Stimulated activated CD4-positive, alpha-beta T cell treated with anti-CD3 and anti-CD28 coated beads, TNF-alpha, amount 100 ng/mL, for 4 hours (primary cell): ENCODE measurements at places on chromosomes 3 and 15.

DNA sequence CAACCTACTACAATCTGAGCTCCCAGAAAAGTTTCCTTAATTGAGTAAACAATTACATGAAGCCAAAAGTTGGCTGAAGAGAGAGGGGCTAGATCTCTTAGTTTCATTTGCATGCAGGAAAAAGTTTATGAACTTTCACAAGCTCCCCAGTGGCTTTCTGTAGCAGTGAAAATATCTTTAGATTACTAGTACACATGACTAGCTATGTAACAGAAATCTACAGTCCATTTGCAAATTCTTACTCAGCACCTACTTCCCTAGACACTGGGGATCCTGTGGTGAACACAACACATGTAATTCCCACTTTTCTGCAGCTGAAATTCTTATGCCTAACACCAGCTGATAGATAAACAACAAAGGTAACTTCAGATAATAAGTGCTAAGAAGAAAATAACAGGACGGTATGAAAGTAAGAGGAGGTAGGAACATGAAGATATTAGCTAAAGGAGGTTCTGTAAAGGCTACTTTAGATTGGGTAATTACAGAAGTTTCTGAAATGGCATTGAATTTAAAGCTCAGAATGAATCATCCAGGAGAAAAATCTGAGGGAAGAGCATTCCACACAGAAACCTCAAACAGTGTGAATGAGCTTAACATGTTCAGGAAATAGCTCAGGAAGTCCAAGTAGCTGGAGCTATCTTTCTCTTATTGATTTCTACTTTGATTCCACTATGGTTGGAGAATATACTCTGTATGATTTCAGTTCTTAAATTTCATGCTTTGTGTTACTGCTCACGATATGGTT is 204.8 kb downstream of the MAGI1 start:
- DNase-seq, result no peak

DNA sequence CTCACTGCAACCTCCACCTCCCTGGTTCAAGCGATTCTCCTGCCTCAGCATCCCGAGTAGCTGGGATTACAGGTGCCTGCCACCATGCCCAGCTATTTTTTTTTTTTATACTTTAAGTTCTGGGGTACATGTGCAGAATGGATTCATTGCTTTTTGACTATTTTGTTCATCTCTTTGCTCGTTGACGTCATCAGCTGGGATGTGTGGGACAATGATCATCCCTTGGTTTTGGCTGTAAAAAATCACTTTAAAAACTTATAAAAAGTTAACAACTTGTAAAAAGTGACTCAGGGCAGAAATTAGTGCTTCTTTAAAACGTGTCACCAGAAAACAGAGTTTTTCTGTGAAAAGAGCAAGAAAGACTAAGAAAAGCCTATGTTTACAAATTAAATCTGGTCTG is 37.8 kb downstream of the IGSF10 start:
- no peak for DNase-seq

- DNase-seq, result no peak
These were observed 491.8 kb downstream of the MECOM start for GRCh38 chr3:169171739-169172138.

- no peak for DNase-seq
These were observed 428.8 kb downstream of the PYDC2 start for GRCh38 chr3:191889756-191890155.

GRCh38 chr3:123753286-123753685 is 130.8 kb downstream of the MYLK start:
- DNase-seq, result no peak

- DNase-seq, result no peak
These were observed 271.1 kb upstream of the GPR149 start for GRCh38 chr3:154701055-154701454.

GRCh38 chr3:108755686-108756085 is 1.5 kb downstream of the RETNLB start:
- DNase-seq, result no peak

GRCh38 chr3:16741103-16741758 is 136.0 kb upstream of the DAZL start:
- no peak for DNase-seq

DNA sequence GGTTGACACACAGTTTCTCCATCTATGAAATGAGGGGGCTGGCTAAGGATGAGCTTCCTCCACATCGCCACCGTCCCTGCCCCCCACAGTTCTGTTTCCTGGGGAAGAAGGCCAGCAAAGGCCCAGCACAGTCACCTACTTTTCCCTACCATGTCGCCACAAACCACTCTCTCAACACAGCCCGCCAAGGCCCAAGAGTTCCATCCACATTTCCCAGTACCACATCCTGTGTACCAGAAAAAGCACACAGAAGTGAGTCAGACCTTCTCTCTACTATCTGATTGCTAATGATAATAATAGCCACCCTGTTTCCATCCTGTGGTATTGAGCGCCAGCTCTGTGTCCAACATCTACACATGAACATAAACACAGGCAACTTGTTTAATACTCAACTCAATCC is 30.3 kb upstream of the C15orf39 start:
- no peak for DNase-seq

DNA sequence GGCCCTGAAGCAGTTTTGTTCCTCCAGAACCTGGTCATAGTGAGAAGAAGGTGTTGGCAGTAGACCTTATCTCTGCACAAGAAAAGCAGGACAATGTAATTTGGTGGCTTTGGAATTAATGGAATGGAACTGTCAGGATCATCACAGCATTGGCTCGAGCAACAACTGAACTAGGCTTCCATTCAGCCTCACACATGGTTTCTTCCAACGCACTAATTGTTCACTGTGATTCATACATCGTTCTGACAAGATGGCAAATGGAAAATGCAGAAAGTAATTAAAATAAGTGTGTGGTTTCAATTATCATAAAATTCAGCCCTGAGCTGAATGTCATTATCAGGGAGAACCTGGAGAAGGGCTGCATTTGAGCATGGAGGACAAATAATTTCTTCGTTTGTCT is 80.6 kb downstream of the MFSD1 start:
- no peak for DNase-seq

DNA sequence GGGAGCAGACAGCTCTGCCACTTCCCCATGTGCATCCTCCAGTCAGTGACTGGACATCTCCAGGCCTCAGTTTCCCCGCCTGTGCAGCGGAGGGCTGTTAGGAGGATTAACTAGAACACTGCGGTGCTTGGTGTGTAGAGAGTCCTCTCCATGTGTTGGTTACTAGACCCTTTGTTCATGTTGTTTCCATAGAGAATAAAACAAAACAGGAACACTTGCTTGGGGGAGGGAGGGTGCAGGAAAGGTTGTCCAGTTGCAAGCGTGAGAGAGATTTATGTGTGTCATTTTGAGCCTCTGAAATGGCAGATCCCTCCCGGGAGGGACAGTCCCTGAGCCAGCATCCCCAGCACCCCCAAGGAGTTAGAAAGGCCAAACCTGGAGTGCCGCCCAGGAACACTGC is 184.0 kb upstream of the LYSMD4 start:
- DNase-seq, result no peak

DNA sequence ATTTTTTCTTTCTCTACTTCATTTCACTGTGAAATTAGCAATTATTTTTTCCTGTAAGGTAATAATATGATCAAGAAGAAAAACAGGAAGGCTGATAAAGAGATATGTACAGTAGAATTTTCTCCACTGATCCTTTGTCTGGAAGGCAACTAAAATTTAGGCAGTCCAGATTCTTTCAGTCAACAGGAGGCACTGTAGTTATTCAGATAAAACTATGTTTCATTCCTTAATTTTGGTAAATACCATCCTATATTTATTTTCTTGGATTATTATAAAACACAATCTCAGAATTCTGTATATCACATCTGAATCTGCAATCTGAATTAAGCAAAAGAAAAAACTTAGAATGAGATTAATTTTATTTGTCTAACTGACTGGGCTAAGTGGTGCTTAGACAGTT is 343.2 kb downstream of the LSAMP start:
- DNase-seq, result no peak

GRCh38 chr3:122427857-122428471 is 12.1 kb upstream of the WDR5B start:
- DNase-seq, result no peak

DNA sequence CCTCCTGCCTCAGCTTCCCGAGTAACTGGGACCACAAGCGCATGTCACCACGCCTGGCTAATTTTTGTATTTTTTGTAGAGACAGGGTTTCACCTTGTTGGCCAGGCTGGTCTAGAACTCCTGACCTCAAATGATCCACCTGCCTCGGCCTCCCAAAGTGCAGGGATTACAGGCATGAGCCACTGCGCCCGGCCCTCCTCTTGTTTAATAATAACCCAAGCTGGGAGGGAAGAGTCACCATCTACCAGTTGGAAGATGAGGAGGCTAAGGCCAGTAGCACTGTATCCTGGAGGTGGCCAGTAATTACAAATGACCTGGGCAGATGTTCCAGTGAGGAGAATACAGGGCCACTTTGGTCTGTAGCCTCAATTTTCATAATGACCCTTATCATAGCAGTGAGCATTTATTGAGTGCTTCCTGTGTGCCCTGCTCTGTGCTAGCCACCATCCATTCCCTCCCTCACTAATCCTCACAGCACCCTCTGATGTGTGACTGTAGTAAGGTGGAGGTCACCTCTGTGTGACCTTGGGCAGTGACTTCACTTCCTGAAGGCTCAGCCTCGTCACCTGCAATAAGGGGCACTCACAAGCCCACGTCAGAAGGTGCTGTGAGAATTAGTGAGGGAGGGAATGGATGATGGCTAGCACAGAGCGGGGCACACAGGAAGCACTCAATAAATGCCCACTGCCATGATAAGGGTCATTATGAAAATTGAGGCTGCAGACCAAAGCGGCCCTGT is 64.2 kb downstream of the ABTB1 start:
- no peak for DNase-seq

GRCh38 chr3:78086150-78086549 is 1046.3 kb downstream of the ROBO2 start:
- no peak for DNase-seq

DNA sequence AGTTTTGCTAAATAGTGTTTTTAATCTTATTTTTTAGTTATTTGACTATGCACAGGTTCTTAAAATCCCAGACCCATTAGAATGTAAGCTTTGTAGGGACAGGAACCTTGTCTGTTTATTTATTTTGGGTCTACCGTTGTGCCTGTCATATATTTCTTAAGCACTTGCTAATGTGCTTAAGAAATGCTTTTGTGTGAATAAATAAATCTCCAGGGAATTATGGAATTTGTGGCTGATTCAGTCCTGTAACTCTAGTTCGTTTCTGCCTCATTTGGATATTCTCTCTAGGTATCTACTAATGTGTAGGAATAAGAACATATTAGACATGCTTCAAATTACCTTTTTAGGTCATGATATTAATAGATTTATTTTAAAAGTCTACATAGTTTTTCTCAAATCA is 161.6 kb downstream of the LPP start:
- no peak for DNase-seq

DNA sequence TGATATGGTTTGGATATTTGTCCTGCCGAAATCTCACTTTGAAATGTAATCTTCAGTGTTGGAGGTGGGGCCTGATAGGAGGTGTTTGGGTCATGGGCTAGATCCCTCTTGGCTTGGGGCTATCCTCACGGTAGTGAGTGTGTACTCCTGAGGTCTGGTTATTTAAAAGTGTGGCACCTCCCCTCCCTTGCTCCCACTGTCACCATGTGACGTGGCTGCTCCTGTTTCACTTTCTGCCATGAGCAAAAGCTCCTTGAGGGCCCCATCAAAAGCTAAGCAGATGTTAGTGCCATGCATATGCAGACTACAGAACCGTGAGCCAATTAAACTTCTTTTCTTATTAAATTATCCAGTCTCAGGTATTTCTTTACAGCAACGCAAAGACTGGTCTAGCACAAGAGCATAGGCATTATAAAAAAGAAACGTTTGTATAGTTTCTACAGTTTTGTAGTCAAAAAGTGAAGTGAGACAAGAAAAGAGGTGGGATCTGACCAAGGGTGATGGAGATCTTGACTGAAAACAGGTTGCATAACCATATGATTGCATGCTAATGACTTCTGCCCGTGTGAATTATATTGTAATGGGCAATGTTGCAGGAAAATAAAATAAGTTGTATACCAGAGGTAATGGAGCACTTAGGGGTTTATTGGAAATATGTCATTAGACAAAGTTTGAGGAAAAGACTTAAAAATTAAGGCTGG is 28.5 kb upstream of the CLASP2 start:
- DNase-seq, result no peak

GRCh38 chr3:159788291-159788690 is 200.3 kb upstream of the IL12A start:
- DNase-seq, result no peak

DNA sequence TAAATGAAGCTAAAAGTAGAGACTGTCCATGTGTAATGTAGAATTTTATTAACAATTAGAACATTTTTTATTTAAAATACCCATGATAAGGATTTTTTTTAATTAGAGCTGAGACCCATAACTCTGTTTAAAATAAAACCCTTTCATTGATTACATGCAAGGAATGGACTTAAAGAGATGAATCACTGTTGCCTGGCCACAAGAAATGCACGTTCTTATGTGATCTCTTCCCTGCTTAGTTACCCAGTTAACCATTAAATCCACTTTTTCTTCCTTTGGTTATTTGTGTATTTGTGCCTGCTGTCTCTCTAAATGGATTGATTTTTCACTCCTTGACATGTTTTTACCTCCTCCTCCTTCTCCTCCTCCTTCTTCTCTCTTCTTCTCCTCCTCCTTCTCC is 83.3 kb upstream of the SLITRK3 start:
- no peak for DNase-seq

GRCh38 chr3:42996633-42997075 is 17.5 kb downstream of the GASK1A start:
- no peak for DNase-seq

GRCh38 chr3:111874177-111874820 is 15.2 kb downstream of the PHLDB2 start:
- no peak for DNase-seq

DNA sequence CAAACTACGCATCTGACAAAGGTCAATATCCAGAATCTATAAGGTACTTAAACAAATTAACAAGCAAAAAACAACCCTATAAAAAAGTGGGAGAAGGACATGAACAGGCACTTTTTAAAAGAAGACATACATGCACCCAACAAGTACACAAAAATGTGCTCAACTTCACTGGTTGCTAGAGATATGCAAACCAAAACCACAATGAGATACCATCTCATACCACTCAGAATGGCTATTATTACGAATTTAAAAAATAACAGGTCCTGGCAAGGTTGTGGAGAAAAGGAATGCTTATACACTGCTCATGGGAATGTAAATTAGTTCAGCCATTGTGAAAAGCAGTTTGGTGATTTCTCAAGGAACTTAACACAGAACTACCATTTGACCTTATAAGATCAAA is 175.6 kb upstream of the MLF1 start:
- DNase-seq, result no peak

- DNase-seq, result no peak
These were observed 170.3 kb downstream of the NUP210 start for GRCh38 chr3:13249664-13250390.

- DNase-seq, result no peak
These were observed 371.7 kb upstream of the GBE1 start for GRCh38 chr3:82133070-82133606.
